T-cell (primary cell): ENCODE measurements at places on chromosomes 13 and 19. TPM values are rescaled to one million over a fixed set of nuclear protein-coding genes. Genes with fewer than 3 reads are reported as not detected.

DNA sequence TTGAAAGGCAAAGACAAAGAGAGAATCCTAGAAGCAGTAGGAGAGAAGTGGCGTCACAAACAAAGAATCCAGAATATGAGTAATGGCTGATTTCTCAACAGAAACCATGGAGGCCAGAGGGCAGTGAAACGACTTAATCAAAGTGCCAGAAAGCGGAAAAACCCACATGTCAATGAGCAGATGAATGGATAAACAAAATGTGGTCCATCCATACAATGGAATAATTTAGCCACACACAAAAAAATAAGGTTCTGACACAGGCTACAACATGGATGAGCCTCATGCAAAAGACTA, 52.2 kb upstream of the RANBP3 start:
- no peak for DNase-seq

DNA sequence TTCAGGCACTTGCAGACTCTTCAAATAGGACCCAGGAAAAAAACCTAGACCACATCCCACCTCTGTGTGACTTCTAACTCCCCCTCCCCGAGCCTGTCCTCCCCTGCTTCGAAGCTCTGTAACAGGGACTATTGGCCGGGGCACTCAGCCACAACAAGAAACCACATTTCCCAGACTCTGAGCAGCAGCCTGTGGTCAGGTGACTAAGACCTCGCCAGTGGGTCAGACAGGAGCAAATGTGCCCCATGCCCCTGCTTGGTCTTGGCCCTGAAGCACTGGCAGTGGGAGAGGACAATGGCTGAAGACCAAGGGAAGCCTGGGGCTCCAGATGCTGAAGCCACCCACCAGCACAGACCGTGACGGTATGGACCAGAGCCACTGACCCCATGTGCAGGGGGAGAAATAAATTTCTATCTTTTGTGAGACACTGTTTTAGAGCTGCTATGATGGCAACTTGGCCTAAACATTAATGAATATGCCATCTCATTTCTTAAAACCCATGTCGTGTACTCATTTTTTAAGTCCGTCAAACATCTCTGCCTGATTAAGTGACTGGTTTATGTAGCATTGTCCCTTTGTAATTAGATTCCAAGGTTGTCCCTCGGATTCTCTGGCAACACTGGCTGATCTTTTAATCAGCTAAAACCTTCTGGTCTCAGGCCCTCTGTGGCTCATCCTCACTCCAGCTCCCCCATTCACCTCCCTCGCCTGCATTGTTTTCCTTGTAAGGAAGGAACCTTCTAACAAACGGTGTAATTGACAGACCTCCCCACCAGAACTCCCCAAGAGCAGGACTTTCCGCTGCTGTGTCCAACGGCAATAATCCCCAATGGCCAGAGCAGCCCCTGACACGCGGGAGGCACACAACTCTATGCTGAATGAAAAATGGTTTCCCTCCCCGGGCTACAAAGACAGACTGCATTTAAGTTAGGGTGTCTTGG, 98.4 kb downstream of the STK24 start:
- DNase-seq, result no peak

The ZNF723 gene
- not detected for total RNA-seq

The CEACAM1 gene
- 8.7 TPM for total RNA-seq

GRCh38 chr13:55219538-55219937, 1921.2 kb upstream of the PRR20A start:
- no peak for DNase-seq

- DNase-seq, result no peak
Measured at GRCh38 chr13:87129602-87130300, 541.4 kb upstream of the SLITRK5 start.

The YJEFN3 gene
- 5.9 TPM for total RNA-seq

The CYP2A6 gene
- 0.66 TPM for total RNA-seq

The TRMT1 gene
- total RNA-seq, result 68.9 TPM

DNA sequence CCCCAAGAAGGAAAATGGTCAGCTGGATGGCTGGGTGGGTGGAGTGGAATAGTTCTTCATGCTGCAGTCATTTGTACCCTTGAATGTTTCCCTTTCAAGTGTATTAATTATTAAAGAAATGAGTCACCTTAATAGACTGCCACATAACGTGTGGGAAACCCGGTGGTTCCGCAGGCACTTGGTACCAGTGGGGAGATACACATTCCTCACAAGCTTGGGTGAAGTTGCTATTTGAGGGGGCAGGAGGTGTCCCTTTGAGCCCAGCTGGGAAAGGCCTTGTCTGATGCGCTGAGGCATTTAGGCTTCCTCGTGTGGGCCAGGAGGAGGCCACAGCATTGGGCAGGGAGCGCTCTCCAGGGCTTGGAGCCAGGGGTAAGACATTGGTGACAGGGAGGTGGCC, 57.7 kb downstream of the ATP8A2 start:
- no peak for DNase-seq

GRCh38 chr13:111215081-111216047, 100.3 kb downstream of the ARHGEF7 start:
- DNase-seq, result no peak

DNA sequence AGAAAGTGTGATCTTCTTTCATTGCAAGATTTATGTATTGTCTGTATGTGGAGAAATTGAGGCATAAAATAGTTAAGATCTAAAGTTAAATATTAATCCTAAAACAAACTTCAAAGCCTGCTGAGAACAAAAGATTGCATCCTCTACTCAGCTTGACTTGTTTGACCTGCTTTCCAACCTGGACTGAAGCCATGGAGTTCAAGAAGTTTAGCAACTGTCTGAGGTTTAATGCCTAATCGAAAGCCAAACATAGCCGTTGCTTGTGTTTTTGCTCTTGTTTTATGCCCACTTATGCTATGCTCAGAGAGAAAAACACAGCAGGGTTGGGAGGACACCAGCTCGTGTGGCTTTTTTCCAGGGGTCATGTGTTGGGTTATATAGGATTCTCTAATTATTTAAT, 135.6 kb downstream of the NUFIP1 start:
- no peak for DNase-seq

- DNase-seq, result no peak
Measured at GRCh38 chr13:110525328-110526319, 35.9 kb downstream of the RAB20 start.

The TMEM255B gene
- total RNA-seq, result 0.76 TPM

DNA sequence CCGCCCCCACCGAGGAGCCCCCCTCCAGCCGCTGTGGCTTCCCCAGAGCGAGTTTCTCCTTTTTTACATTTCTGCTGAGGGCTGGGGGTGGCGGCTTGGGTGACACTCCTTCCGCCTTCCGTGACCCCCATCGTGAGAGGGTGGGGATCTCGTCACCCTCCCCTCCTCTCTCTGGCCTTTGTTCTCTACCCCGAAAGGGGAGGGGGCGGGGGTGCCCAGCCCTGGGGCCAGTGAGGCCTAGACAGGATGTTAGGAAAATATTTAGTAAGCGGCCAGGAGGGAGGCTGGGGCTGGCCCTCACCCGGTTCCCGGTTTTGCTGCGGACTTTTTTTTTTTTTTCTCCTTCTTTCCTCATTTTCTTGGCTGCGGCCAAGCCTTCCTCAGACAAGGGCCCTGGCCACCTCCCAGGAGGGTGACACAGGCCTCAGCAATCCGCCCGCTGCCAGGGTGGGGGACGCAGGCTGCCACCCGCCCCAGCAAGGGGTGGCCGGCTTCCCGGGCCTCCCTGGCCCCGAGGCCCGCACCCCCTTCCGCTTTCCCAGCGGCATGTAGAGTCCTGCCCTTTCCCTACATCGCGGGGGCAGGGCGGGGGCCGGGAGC, 3.9 kb downstream of the MIDN start:
- peak; percentile 66 for DNase-seq

- DNase-seq, result no peak
Measured at GRCh38 chr19:925087-925525, 729 bp upstream of the ARID3A start.

GRCh38 chr13:51923983-51924539, 62.3 kb downstream of the CCDC70 start:
- DNase-seq, result no peak

DNA sequence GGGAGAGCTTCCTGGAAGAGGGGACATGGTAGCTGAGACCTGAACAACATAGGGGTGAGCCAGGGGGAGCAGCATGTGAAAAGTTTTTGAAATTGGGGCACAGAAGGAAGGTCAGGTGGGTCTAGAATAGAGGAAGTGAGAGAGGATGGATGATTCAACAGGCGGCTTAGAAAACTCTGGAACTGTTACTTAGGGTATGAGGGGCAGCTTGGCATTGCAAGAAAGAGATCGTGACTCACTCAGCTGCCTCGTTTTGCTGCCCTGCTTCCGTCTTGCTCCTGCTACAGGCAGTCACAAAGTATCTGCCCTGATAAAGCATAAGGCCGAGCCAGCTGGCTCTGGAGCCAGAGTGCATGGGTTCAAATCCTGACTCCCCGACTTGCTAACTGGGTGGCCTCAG, 1.3 kb upstream of the CEACAM20 start:
- no peak for DNase-seq

- DNase-seq, result peak; percentile 76
Measured at GRCh38 chr19:16325641-16326400, 1.2 kb downstream of the KLF2 start.

GRCh38 chr13:53141336-53141735, 112.7 kb downstream of the OLFM4 start:
- no peak for DNase-seq

GRCh38 chr19:39167461-39168257, 29.1 kb upstream of the NCCRP1 start:
- no peak for DNase-seq
